ENCODE measurements at places on chromosomes 6 and 20.

GRCh38 chr6:16602035-16602434 lies 159.2 kb downstream of the ATXN1 start:
- no peak for DNase-seq

DNA sequence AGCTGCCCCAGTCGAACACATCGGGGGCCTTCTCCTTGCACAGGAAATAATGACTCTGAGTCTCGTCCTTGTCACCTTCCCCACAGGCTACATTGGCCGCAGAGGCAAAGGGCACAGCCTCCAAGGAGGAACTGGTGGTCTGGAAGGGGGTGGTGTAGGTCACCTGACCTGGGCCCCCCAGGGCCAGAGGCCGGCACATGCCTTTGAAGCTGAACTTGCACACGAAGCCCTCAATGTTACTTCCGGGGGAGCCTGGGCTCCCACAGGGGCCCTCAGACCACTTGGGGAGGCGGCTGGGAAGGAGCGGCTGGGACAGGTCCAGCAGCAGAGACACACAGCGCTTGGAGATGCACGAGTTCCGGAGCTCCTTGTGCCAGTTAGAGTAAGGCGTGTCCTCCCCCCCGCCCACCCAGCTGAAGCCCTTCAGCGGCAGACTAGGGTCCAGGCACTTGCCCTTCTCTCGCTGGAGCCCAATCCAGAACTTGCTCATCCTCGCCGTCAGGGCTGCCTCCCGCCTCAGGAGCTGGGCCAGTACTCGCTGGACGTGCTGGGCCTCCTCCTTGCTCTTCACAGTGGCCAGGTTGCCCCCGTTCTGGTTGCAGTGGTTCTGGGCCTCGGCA lies 578 bp downstream of the CD93 start:
- DNase-seq: no peak

DNA sequence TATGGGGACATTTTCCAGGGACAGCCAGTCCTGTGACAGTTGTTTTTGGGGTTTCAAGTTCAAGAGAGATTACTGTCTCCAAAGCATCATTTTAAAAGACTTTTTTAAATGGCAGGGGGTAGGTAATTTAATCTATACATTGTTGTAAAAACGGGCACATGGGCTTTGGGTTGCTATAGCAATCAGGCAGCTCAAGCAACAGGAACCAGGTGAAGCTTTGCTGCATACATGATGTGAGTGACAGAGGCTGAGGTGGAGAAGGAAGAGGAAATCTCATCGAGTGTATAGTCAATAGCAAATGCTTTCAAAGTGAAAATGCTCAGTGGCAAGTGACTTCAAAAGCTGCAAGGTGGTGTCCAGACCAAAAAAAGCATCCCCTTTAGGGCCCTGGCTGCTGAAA lies 277.4 kb upstream of the JAG1 start:
- DNase-seq: no peak

- no peak for DNase-seq
Measured at GRCh38 chr6:24856901-24857670, 58.4 kb upstream of the ARMH2 start.

DNA sequence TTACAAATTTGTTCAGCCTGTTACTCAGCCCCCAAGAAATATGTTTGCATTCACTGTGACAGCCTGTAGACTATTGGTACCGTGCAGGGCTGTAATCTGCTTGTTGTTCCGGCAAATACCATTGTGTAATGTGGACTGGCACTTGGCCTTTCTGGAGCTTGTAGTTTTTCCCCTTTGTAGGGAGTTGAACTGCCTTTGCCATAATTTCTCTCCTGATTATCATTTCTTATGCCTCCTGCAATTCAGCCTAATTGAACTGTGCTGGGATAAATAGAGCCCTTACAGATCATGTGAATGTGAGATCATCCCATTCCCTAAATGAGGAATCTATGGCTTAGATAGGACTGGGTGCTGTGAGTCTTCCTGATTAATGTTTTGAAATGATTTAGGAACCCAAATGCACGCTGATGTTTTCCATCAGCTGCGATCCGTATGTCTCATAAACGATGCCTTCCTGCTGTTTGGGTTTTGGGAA lies 185.1 kb downstream of the JARID2 start:
- no peak for DNase-seq

DNA sequence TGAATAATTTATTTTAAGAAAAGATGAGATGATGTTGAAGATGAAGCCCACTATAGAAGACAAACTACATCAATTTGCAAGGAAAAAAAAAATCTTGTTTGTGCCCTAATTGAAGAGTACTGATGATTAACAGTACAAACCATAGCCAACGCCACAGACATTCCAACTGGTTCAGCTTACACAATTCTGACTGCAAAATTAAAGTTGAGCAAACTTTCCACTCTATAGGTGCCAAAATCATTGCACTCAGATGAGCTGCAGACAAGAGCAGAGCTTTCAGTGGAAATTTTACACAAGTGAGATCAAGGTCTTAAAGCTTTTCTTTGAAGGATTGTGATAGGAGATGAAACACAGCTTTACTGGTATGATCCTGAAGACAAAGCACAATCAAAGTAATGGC lies 85.3 kb downstream of the OGFRL1 start:
- DNase-seq: no peak

DNA sequence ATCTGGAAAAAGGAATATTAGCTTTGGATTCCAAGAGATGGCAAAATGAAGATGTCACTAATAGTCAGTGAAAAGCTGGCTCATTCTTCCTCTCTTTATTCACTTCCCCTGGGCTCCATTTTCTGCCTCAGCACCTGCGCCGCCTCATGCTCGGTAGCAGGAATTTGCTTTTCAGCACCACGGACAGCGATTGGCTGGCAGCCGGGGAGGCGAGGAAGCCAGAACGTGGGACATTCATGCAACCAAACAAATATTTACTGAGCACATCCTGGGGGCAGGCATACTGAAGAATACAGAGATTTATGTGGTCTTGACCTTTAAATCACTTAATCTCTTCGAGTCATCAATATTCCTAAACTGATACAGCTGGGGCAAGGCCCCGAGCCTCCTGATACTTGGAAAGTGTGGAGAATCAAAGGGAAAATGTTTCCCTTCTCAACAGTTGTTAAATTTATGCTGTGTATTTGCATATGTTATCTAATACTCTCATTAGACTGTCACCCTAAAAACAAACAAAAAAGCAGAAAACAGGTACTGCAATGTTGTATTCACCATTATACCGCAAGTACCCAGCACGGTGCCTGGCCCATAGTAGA lies 12.1 kb upstream of the PDYN start:
- no peak for DNase-seq
